ENCODE measurements at places on chromosomes 1 and 21. TPM values are rescaled to one million over a fixed set of nuclear protein-coding genes. Genes with fewer than 3 reads are reported as not detected.

DNA sequence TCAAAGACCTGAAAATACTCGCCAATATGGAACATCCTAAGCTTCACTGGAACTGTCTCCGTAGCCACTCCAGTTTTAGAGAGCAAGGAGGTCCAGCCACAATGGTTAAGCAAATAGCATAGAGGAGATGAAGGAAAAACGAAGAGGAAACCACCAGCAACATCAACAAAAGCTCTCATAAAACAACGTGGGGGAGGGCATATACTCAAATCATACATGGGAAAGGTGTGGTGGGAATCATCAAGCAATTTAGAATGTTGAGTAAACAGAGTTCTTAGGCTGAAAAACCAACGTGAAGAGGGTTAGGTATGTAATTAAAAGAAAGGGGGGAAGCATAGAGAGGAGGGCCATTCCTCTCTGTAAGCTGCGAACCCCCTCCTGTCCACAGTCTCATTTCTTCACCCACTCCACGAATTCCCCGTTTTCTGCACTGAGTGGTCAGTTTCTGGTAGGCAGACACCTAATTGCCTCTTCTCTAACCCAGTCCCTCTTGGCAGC is 1.0 kb downstream of the TMEM59 start:
- H3K4me3 ChIP-seq, result peak overlapping the region; percentile 94
- peak overlapping the region; percentile 70 for H3K27ac ChIP-seq
- H3K27me3 ChIP-seq, result no peaks in the 10 kb centered on the region
- no peak for DNase-seq

DNA sequence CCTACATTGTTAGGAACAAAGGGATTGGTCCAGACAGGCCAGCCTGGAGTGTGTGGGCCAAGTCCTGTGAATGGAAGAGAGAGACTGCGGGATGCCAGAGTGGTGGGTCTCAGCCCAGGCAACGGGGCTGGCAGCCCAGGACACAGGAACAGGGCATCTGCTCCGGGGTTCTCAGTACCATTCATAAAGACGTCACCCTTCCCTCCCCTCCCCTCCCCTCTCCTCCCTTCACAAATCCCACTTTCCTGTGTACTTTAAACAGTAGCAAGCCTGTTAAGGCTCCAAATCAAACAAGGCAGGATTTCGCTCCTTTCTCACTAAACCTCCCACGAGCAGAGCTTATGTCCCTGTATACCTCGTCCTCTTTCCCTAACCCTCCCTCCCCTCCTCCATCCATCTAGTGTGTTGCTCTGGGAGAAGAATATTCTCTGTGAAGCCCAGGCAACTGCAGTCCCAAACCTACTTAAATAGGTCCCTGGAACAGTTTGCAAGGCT is 4.2 kb upstream of the PLXNA2 start:
- no peak overlapping the region for H3K4me3 ChIP-seq
- H3K27ac ChIP-seq, result no peak overlapping the region
- DNase-seq, result no peak

GRCh38 chr1:88296642-88297041 is 387.4 kb upstream of the PKN2 start:
- H3K4me1 ChIP-seq, result no peaks in the 10 kb centered on the region
- no peak for DNase-seq
- no peaks in the 10 kb centered on the region for H3K36me3 ChIP-seq
- no peak overlapping the region for H3K27ac ChIP-seq
- H3K27me3 ChIP-seq, result no peaks in the 10 kb centered on the region

DNA sequence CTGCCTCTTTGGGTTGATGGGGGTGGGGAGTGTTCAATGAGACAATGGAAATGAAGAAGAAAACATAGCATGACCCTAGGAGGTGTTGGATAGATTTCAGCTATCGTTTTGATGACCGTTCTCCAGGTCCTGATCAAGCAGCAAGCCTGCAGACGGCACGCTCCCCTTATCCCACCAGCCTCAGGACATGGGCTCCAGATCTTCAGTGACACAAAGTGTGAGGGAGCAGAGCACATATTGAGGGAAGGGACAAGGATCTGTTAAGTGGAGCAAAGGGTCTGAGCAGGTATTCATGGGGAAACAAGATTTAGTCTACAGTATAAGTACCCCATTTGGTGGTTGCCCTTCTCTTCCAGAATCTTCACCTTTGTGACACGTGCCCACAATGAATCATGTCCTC is 4.7 kb downstream of the SPRR5 start:
- DNase-seq, result no peak
- no peaks in the 10 kb centered on the region for H3K36me3 ChIP-seq
- H3K27me3 ChIP-seq, result peaks cover 29% of the 10 kb centered on the region
- H3K4me3 ChIP-seq, result no peak overlapping the region
- H3K4me1 ChIP-seq, result no peaks in the 10 kb centered on the region

DNA sequence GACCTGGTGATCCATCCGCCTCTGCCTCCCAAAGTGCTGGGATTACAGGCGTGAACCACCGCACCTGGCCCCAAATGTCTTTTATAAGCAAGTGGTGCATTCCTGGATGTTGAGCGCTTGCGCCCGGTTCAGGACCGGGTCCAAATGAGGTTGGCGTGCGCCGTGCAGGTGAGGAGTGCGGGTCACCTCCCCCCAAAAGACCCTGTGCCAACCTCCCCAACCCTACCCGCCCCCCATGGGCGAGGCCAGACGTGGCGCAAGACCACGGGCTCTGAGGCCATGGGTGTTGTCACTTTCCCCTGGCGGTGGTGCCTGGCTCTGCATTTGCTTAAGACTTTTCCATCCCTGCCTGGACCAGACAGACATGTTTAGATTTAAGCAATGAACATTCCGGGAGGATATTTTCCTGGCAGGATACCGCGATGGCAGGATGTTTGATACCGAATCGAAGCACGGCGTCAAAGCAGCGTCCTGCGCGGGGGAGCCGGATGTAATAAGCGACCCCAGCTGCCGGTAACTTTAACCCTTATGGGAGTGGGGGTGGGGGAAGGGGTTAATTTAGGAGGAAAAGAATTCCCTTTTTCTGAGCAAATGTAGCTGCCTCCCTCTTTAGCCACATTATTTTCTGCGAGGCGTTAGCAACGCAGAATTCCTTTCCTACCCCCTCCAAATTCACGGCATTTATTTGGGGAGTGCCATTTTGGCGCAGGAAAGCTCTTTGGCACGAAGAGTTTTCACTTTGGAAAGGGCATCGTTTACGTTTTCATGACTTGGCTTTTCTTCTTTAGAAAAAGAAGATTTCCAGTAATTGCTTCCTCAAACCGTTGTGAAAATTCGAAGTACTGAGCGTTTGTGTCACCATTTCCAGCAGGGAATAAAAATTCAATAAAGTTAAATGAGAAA is 27.8 kb upstream of the RNF187 start:
- H3K27me3 ChIP-seq, result no peaks in the 10 kb centered on the region
- H3K4me1 ChIP-seq, result peaks cover 33% of the 10 kb centered on the region
- peak overlapping the region; percentile 94 for H3K4me3 ChIP-seq
- no peaks in the 10 kb centered on the region for H3K36me3 ChIP-seq
- peak; percentile 85 for DNase-seq

- H3K4me3 ChIP-seq, result no peak overlapping the region
- H3K27me3 ChIP-seq, result peaks cover 17% of the 10 kb centered on the region
- no peak overlapping the region for H3K27ac ChIP-seq
- no peaks in the 10 kb centered on the region for H3K4me1 ChIP-seq
Measured at GRCh38 chr1:203320591-203321272, 15.4 kb downstream of the BTG2 start.

GRCh38 chr1:8681911-8682310 is 135.5 kb downstream of the RERE start:
- H3K27ac ChIP-seq, result no peak overlapping the region
- H3K36me3 ChIP-seq, result no peaks in the 10 kb centered on the region
- no peaks in the 10 kb centered on the region for H3K4me1 ChIP-seq
- H3K4me3 ChIP-seq, result no peak overlapping the region
- DNase-seq, result no peak

DNA sequence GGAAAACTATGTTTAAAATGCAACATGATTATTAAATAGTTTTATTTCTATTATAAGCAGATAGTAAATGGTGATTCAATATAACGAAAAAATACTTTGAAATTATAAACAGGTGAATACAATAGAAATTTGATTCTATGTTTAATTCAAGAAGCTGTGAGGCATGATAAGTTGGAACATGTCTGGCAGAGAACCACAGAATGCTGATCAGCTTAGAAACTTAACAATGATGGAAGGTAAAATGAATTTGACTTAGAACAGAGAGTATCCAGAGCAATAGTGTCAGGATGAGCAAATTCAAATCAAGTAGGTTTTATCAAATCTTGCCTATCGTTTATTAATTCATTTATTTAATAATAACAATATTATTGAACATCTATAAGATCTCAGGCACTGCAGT is 83.4 kb upstream of the ADGRL4 start:
- H3K27me3 ChIP-seq, result no peaks in the 10 kb centered on the region
- no peaks in the 10 kb centered on the region for H3K4me1 ChIP-seq
- H3K4me3 ChIP-seq, result no peak overlapping the region
- H3K36me3 ChIP-seq, result no peaks in the 10 kb centered on the region

- no peak for DNase-seq
- H3K27me3 ChIP-seq, result no peaks in the 10 kb centered on the region
- H3K4me1 ChIP-seq, result no peaks in the 10 kb centered on the region
- no peaks in the 10 kb centered on the region for H3K36me3 ChIP-seq
- H3K4me3 ChIP-seq, result no peak overlapping the region
Measured at GRCh38 chr1:7447093-7447492, 324.0 kb upstream of the VAMP3 start.

- DNase-seq, result no peak
- no peaks in the 10 kb centered on the region for H3K27me3 ChIP-seq
- no peaks in the 10 kb centered on the region for H3K36me3 ChIP-seq
Measured at GRCh38 chr1:172001288-172001687, 160.0 kb downstream of the DNM3 start.

- H3K4me1 ChIP-seq, result no peaks in the 10 kb centered on the region
- no peak for DNase-seq
- no peaks in the 10 kb centered on the region for H3K36me3 ChIP-seq
Measured at GRCh38 chr1:5889901-5890300, 102.3 kb downstream of the NPHP4 start.

DNA sequence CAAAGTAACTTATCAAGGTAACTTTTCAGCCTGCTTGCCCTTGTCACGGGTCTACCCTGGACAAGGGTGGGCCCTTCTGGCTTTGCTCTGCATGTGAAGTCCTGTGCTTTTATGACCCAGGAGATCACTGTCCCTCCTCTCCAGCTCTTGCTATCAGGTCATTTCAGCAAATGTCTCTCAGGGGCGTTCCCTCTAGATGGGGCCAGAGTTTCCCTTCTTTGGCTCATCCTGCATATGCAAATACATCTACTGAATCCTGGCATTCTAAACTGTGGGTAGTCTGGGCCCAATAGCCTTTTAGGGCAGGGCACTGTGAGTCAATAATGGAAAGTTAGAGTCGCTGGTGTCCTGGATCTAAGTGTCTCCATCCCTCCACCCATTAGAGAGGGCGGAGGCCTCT is 366.9 kb upstream of the USP24 start:
- no peaks in the 10 kb centered on the region for H3K4me1 ChIP-seq
- no peaks in the 10 kb centered on the region for H3K27me3 ChIP-seq
- H3K27ac ChIP-seq, result no peak overlapping the region
- no peak overlapping the region for H3K4me3 ChIP-seq

- H3K27ac ChIP-seq, result no peak overlapping the region
- H3K4me3 ChIP-seq, result no peak overlapping the region
- H3K36me3 ChIP-seq, result no peaks in the 10 kb centered on the region
- H3K4me1 ChIP-seq, result no peaks in the 10 kb centered on the region
- no peaks in the 10 kb centered on the region for H3K27me3 ChIP-seq
- no peak for DNase-seq
Measured at GRCh38 chr1:89719502-89720306, 86.8 kb downstream of the LRRC8C start.

DNA sequence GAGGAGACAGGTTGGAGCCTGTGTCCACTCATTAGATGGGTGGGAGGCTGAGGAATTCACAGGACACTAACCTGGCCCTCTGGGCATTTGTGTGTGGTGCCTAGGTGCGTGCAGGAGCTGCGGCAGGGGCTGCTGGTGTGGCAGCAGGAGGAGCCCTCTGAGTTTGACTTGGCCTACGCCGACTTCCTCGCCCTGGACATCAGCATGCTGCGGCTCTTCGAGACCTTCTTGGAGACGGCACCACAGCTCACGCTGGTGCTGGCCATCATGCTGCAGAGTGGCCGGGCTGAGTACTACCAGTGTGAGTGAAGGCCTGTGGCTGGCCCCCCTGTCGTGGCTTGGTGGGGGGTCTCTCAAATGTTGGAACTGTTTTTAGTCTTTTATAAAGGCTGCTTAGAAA is 3.6 kb downstream of the XKR8 start:
- H3K27me3 ChIP-seq, result no peaks in the 10 kb centered on the region
- H3K4me1 ChIP-seq, result peaks cover 32% of the 10 kb centered on the region
- no peak overlapping the region for H3K4me3 ChIP-seq
- no peak overlapping the region for H3K27ac ChIP-seq
- DNase-seq, result no peak

DNA sequence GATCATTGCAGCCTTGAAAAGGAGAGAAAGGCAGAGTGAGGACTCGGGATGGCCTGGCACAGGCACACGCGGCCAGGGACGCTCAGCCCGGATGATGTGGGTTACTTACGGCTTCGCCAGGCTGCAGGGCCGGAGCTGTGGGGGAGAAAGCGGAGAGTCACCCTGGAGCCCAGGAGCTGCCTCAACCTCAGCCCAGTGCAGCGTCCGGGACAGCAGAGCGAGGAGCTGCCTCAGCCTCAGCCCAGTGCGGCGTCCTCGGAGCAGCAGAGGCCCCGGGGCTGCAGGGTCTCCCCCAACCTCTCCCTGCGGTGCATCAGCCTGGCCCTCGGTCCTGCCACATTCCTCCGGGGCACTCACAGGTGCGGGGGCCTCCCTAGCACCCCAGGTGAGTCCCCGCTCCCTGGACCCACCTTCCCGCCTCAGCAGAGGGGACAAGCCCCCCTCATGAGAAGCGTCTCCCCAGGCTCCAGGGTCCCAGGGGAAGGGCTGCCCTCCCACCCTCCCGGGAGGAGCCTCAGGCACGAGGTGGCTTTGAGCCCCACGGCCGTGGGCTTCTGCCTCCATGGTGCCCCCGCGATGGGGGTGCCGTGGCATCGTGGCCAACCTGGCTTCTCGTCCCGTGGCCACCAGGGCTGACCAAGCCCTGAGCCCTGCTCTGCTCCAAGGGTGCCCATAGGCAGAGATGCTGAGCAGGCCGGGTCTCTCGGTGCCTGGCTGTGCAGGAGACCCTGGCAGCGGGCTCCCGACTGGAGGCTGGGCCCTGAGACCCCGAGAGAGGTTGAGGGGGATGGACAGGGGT is 10.5 kb upstream of the RNF223 start:
- H3K36me3 ChIP-seq, result no peaks in the 10 kb centered on the region
- H3K27me3 ChIP-seq, result no peaks in the 10 kb centered on the region
- peaks cover 13% of the 10 kb centered on the region for H3K4me1 ChIP-seq
- no peak for DNase-seq
- no peak overlapping the region for H3K4me3 ChIP-seq
- H3K27ac ChIP-seq, result no peak overlapping the region

GRCh38 chr1:200967693-200968468 is 55.6 kb downstream of the KIF21B start:
- H3K27ac ChIP-seq, result no peak overlapping the region
- no peak overlapping the region for H3K4me3 ChIP-seq
- DNase-seq, result no peak

The FAM3B gene
- total RNA-seq, result not detected

The KCNAB2 gene
- 18.1 TPM for total RNA-seq

The MIXL1 gene
- not detected for total RNA-seq

The AHDC1 gene
- 33.7 TPM for total RNA-seq

The KRTAP21-2 gene
- not detected for total RNA-seq

The DAB1 gene
- not detected for total RNA-seq

The SLC1A7 gene
- total RNA-seq, result not detected

The DNALI1 gene
- 0.64 TPM for total RNA-seq

The PROK1 gene
- 0.22 TPM for total RNA-seq

The NTMT2 gene
- total RNA-seq, result not detected

Data from HCT116 (cell line).